ENCODE measurements at places on chromosomes 2 and 18.
A peak's percentile ranks its signal among the peaks of the same experiment; 100 is the strongest.

DNA sequence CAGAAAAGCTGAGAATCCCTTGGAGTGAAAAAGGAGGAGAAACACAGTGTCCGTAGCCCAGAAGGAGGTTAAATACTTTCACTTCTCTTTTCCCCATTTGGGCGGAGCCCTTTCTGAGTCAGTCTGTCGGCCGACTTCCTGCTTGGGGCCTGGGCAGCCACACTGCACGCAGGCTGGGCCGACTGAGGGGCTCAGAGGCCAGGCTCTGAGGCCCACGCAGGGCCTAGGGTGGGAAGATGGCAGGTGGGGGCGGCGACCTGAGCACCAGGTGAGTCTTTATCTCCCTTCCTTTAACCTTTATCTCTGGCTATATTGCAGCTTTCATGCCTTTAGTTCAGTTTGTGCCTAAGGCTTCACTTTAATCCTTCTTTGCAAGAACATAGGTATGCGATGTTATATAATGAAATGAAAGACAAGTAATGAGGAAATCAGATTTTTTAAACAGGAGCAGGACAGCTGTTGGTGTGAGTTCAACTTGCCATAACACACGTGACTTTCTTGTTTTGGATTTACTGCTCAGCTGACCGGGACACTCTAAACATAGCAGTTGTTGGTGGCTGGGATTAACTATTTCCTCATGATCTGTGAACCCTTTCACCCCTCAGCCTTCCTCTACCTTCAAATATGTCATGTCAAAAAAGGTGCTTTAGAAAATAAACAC is at the start of gene SP100:
Gene SP100, plus strand, starts transcription at position 141 of the 661 bp plus-strand sequence. Its CDS starts 96 bp downstream, at position 237.
- DNase-seq = peak; percentile 84

- peak; percentile 45 for DNase-seq
These were observed 44.3 kb downstream of the LPIN2 start for GRCh38 chr18:2968606-2969005.

GRCh38 chr2:46389417-46389916 is 89.9 kb upstream of the TMEM247 start:
- DNase-seq = no peak

DNA sequence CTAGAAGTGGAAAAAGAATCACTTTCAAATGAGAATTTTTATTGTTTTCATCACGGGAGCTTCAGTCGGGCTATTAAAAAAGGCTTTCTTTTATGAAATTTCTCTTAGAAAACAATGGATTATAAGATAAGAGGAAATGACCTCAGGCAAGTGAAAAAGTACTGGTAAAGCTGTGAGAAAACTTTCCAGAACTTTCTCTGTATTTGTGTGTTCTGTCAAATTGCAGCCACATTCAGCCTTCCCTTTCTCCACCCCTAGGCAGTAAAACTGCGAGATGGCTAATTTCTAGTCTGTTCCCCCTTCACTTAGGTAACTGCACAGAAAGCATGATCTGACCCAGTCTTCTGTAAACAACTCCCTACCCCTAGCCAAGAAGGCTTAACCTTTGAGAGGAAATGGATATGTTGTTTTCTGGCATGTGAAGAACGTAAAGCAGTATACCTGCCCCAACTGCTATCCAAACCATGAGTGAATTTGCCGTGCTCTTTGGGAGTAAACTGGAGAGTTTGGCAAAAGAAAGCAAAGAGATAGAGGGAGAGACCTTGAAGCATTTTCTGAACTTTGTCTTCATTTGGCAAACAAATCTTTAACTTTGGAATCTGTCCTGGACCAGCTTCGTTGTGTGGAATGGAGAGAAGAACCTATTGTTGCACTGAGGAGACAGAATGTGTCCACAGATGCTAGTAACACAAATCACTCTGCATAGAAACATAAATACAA is 105.4 kb downstream of the ETAA1 start:
- DNase-seq = no peak

DNA sequence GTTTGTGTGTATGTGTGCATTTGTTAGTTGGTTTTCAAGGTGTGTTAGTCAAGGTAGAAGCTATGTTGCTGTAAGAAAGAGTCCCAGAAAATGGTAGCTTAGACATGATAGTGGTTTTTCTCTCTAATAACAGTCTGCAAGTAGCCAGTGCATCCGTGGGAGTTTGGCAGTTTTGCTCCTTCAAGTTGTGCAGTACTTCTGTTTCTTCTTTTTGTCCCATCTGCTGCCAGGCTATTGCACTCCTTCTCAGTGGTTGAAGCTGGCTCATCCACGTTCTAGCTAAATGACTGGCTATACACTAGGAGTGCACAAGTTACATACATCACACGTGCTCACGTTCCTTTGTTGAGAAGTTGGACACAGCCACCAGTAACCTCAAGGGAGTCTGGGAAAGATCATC is 134.7 kb downstream of the ASXL3 start:
- no peak for DNase-seq

- no peak for DNase-seq
These were observed 200.6 kb downstream of the ZFP36L2 start for GRCh38 chr2:43025709-43026295.

GRCh38 chr18:62101321-62101721 is 85.5 kb downstream of the PIGN start:
- DNase-seq = no peak

- no peak for DNase-seq
These were observed 142.4 kb downstream of the NEDD4L start for GRCh38 chr18:58186258-58186948.

GRCh38 chr2:47636596-47637264 is 146.2 kb upstream of the MSH6 start:
- DNase-seq = no peak

All from activated naive CD4-positive, alpha-beta T cell treated with anti-CD3 and anti-CD28 coated beads for 36 hours (primary cell).